ENCODE measurements at places on chromosomes 3 and 15.

- DNase-seq, result no peak
These were observed 67.2 kb downstream of the LIPC start for GRCh38 chr15:58498821-58499580.

GRCh38 chr3:140323561-140323960, 354.3 kb upstream of the TRIM42 start:
- DNase-seq, result no peak

DNA sequence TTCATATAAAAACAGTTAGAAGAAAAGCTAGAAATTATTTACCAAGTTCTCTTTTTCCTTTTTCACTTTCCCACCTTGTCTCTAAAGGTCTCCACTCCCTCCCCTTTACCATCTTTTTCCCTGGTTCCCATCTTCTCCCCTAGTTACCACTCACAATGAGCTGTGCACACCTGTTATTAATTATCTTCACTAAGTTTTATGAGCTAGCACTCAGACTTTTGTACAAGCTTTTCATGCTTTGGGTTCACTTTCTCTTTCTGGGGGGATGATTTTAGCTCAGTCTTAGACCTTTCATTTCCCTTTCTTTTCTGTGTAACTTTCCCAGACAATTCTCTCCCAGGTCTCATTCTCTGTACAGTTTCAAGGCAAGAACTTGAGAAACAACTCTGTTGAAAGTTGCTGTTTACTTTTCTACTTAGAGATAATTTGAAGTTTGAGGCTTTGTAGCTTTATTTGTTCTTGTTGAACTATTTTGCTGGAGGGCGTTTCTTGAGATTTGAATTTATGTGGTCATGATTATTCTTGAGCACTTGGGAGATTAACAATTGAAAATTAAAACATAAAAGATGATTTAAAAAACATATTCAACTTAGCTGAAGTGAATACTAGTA, 24.0 kb upstream of the AADAC start:
- no peak for DNase-seq

DNA sequence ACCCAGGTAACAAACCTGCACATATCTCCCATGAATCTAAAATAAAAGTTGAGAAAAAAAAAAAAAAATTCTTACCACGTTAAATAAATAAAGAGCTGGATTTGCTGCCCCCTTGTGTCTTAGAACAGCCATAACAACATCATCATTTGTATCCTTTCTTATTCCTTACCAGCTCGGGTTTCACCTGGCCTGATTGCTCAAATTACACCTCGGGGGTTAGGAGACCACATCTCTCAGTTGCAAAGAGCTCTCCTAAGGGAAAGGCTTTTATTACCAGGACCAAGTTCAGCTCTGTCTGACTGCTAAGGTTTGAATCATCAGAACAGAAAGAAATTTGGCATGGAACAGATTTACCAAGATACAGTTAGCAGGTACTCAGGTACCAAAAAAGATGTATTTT, 25.8 kb upstream of the RPL39L start:
- no peak for DNase-seq

Data from stimulated activated CD8-positive, alpha-beta memory T cell treated with anti-CD3 and anti-CD28 coated beads, Interleukin-4, amount 100 ng/mL, for 1 hour (primary cell).